ENCODE measurements at places on chromosomes 12 and 14.
A peak's percentile ranks its signal among the peaks of the same experiment; 100 is the strongest.

GRCh38 chr12:40565029-40565633, 127.1 kb upstream of the CNTN1 start:
- no peak for DNase-seq

GRCh38 chr12:2963760-2964292, 4.6 kb downstream of the TEAD4 start:
- peak; percentile 31 for DNase-seq

- peak; percentile 76 for DNase-seq
These were observed 11.9 kb downstream of the NAA25 start for GRCh38 chr12:112096667-112097066.

DNA sequence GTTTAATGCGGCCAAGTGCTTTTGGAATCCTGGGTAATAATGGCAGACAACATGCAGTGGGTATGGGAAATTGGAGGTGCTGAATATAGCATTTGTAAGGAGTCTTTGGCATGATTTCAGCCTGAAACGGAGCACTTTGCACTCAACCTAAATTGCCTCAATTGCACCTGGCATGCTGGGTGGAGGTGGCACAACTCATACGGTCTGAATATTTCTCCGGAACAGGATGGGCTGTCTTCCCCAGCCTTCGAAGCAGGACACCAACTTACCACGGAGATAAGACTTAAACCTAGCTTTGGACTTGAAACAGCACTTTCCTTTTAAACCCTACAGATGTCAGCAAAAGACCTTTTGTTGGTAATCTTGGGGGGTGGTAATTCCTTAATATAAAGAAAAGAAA, 153.7 kb upstream of the SRRM4 start:
- DNase-seq = no peak

- peak; percentile 4 for DNase-seq
These were observed 100.9 kb upstream of the AEBP2 start for GRCh38 chr12:19338405-19338804.

GRCh38 chr14:59918824-59919569, 947 bp upstream of the LRRC9 start:
- peak; percentile 35 for DNase-seq

GRCh38 chr12:52444647-52445595, 7.0 kb downstream of the KRT6B start:
- DNase-seq = peak; percentile 62

- no peak for DNase-seq
These were observed 6.7 kb downstream of the BAG5 start for GRCh38 chr14:103555559-103556337.

GRCh38 chr14:62289471-62289870, 527.3 kb downstream of the SNAPC1 start:
- DNase-seq = peak; percentile 96

DNA sequence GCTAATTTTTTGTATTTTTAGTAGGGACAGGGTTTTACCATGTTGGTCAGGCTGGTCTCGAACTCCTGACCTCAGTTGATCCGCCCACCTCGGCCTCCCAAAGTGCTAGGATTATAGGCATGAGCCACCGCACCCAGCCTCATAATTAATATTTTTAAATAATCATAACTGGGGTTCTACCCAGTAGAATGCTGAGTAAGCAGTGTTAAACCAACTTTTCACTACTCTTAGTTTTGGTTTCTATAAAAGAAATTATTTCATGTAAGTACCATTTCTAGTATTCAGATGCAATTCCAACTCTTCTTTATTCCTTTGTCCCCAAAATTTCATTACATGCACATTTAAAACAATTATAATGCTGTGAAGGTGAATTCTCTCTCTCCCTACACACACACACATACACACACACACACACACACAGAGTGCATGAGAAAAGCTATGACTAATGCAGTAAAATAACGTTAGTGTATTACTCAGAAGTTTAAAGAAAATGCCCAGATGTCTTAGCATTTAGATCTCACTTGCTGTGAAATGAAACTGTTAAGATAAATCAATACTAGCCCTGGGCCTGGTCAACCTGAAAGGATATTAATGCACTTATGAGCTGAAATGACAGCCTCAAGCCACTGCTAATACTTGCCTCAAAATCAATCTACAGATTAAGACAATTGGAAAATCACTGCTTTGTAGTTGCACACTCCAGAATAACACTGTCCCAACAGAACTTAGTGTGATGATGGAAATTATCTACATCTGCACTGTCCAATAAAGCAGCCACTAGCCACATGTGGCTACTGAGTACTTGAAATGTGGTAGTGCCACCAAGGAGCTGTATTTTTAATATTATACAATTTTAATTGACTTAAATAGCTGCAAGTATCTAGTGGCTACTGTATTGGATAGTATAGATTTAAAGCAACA, 36.0 kb downstream of the PTPN21 start:
- DNase-seq = peak; percentile 80

- no peak for DNase-seq
These were observed 28.1 kb downstream of the CFAP251 start for GRCh38 chr12:121946313-121947025.

GRCh38 chr12:65685514-65685913, 138.8 kb upstream of the HMGA2 start:
- DNase-seq = no peak

- DNase-seq = no peak
These were observed 16.4 kb downstream of the EEA1 start for GRCh38 chr12:92912672-92913071.

GRCh38 chr12:93661021-93661420, 16.2 kb upstream of the CRADD start:
- DNase-seq = no peak

GRCh38 chr14:99363616-99364290, 91.8 kb upstream of the BCL11B start:
- no peak for DNase-seq

Measured in astrocyte (in vitro differentiated cells and primary cell).